ENCODE measurements at places on chromosomes 1 and 21.

GRCh38 chr1:177615251-177615650 is 354.6 kb downstream of the SEC16B start:
- no peak for DNase-seq

DNA sequence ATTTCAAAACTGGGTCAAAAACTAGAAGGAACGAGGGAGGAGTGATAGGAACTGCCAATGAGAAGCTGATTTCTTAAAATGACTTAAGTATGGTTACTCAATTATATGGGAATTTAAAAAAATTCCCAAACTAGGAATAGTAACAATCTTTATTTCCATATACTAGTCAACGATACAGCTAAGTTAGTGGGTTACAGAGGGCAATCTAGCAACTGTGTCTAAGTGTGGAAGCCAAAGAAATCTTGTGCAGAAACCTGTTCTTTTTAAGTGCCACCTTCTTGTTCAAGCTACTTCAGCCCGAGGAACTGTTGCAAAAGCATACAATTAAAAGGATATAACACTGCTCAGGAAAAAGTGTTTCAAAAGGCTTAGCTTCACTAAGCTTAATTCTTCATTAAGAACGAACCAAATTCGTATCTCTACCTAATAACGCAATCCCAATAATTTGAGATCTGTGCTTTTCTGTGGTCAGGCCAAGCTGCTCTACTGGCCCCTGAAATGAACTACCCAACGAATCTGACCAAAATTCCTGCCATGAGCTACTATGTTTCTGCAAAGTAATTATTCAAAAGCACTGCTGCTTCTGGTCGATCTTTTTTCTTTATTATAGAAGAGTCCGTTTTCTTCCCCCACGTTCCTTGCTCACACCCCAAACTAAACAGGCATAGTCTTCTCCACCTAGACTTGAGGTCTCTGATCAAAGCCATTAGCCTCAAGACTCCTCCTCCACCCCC is 1.8 kb downstream of the USP24 start:
- DNase-seq: no peak

GRCh38 chr1:220182656-220183055 is 88.7 kb downstream of the IARS2 start:
- DNase-seq: no peak

- no peak for DNase-seq
Measured at GRCh38 chr1:189538271-189538670, 939.4 kb downstream of the BRINP3 start.

GRCh38 chr1:86991549-86992186 is 77.2 kb downstream of the HS2ST1 start:
- no peak for DNase-seq

GRCh38 chr1:112870887-112871646 is 84.9 kb downstream of the SLC16A1 start:
- no peak for DNase-seq

DNA sequence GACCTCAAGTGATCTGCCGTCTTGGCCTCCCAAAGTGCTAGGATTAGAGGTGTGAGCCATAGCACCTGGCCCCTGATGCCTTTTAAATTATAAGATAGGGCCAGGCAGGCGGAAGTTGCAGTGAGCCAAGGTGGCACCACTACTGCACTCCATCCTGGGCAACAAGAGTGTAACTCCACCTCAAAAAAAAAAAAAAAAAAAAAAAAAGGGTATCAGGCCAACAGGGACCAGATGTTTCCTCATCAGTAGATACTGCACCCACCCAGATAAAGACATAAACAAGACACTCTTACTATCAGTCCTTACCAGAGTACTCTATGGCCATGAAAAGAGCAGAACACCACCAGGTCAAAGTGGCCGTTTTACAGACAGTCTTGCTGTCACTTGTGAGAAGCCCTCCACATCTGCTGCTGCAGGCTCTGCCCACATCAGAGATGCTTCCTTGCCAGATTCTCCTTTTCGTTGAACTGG is 3.3 kb downstream of the C21orf58 start:
- DNase-seq: no peak

- no peak for DNase-seq
Measured at GRCh38 chr21:42595283-42596187, 57.9 kb upstream of the PDE9A start.

DNA sequence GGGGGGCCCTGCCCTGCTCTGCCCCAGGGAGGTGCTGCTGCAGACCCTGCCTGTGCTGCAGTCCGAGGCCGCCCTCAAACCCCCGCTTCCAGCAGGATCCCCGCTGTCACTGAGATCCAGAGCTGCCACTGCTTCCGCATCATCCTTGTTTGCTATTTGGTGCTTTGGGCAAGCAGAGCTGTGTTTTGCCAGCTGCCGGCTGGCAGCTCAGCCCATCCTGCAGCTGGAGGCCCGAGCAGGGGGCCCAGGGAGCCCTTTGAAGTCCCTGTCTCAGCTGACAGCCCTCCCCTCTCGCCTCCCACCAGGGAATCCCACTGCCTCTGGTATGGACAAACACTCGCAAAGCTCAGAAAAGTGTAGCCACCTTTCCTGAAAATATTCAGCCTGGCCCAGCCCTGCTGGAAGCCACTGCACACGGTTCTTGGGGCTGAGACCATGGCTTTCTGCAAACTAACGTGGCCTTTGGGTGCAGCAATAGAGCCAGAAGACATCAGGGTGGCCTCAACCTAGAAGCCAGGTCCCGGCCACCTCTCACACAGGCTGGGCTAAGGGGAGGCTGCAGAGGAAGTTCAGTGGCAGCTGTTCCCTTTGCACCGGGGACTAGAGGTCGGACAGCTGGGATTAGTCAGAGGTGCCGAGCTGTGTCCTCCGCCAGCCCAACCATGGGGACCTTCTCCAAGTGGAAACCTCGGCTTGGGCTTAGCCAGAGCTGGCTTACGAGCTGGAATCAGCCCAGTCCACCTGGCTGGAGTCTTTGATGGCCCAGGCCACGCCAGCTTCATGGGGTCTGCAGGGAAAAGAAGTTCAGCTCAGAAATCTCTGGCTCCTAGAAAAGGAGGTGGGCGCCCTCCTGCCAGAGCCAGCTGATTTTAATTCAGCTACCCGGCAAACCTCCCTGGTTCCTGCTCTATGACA is 107.1 kb downstream of the SPSB1 start:
- no peak for DNase-seq

- DNase-seq: no peak
Measured at GRCh38 chr1:60911966-60912697, 170.2 kb upstream of the NFIA start.

- DNase-seq: no peak
Measured at GRCh38 chr21:46527801-46528200, 69.1 kb downstream of the DIP2A start.

DNA sequence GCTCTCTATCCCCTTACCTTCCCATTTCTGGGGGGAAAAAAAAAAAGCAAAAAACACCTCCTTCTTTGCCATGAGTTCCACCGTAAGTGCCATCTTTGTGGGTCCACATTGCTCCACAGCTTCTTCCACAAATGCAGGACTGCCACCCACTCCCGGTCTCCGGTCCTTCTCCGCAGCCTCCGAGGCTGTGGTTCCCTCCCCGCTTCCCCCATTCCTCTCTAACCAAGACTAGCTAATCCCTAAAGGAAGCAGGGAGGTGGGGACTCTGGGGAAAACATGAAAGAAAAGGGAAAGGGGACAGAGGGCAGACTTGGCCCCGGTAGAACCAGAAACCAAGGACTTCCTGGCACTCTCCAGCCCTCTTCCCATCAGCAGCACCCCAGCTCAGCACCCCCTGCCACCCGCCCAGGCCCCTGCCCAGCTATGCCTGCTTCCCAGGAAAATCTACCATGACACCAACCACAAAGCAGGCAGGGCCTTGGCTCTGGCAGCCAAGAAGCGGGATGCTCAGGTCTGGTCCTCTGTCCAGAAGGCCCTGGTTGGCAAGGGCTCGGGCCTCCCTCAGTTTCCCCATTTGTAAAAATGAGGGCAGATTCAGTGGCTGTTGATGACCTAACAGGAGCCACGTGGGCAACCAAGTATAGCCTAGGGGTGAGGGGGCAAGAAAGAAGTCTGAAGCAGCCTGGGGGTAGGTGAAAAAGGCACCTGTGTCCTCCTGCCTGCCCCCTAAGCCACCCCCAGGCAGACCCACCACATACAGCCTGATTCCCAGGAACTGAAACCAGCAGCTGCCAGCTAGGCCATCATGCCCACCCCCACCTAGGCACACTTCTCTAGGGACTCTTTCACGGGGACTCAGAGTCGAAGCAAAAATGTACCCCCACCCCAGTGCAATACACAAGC is 2.5 kb downstream of the EPHA2 start:
- no peak for DNase-seq

DNA sequence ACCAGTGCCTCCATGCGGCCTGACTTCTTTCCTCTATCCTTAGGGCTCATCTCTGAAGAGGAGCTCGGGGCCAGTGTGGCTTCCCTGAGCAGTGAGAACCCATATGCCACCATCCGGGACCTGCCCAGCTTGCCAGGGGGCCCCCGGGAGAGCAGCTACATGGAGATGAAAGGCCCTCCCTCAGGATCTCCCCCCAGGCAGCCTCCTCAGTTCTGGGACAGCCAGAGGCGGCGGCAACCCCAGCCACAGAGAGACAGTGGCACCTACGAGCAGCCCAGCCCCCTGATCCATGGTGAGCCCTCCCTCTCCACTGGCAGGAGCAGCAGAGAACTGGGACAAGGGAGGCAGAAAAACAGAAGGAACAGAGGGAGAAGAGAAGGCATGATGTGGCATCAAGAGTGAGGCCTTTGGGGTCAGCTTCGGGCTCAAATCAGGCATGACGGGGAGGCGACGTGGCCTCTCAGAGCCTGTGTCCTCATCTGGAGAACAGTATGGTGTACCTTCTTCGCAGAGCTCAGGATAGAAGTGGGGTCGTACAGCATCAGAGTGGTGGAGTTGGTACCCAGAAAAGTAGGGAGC is 6.5 kb upstream of the LRRC71 start:
- DNase-seq: no peak

GRCh38 chr1:81670286-81670685 is 130.4 kb upstream of the ADGRL2 start:
- no peak for DNase-seq
